ENCODE measurements at places on chromosomes 3 and 15. TPM values are rescaled to one million over a fixed set of nuclear protein-coding genes. Genes with fewer than 3 reads are reported as not detected.

DNA sequence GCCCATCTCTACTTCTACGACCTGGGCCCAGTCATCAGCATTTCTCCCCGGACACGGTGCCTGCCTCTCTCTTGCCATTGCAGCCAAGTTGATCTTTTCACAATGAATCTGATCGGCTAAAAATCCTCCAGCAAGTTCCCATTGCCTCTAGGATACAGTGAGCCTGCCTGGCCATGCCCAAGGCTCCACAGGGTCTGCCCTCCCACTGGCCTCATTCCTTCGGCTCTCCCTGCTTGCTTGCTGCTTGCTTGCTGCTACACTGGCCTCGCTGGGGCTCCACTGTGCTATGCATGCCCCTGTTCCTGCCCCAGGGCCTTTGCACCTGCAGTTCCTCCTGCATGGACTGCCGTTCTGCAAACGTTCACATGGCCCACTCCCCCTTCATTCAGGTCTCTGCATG, 2.0 kb downstream of the ABTB1 start:
- H3K36me3 ChIP-seq: no peaks in the 10 kb centered on the region
- DNase-seq: no peak
- H3K27me3 ChIP-seq: no peaks in the 10 kb centered on the region
- no peak overlapping the region for H3K4me3 ChIP-seq
- no peak overlapping the region for H3K27ac ChIP-seq

DNA sequence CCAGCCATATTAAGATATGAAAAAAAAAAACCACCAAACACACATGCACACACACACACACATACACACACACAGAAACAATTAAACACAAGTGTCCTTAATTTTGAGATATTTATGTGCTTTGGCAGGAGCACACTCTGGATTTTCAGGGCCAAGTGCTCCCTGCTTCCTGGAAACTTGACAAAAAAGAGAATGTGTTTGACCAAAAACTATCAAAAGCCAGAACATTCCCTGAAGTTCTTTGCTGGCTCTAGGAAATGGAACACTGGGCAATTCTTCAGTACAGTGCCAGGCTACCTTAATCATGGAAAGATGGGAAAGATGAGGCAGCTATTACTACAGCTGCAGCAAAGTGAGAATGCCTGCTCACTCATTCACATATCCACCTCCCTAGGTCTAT, 44.6 kb downstream of the P3H2 start:
- H3K36me3 ChIP-seq: no peaks in the 10 kb centered on the region
- no peak for DNase-seq
- peaks cover 5% of the 10 kb centered on the region for H3K4me1 ChIP-seq

- no peaks in the 10 kb centered on the region for H3K36me3 ChIP-seq
- no peak overlapping the region for H3K27ac ChIP-seq
- H3K4me1 ChIP-seq: peaks cover 13% of the 10 kb centered on the region
- no peak for DNase-seq
- H3K4me3 ChIP-seq: no peak overlapping the region
- H3K27me3 ChIP-seq: no peaks in the 10 kb centered on the region
Measured at GRCh38 chr15:28991236-28992171, 105.7 kb downstream of the APBA2 start.

GRCh38 chr3:44772099-44772442, 10.5 kb downstream of the KIF15 start:
- H3K27ac ChIP-seq: no peak overlapping the region
- no peaks in the 10 kb centered on the region for H3K4me1 ChIP-seq
- H3K27me3 ChIP-seq: no peaks in the 10 kb centered on the region
- DNase-seq: no peak
- H3K4me3 ChIP-seq: no peak overlapping the region

DNA sequence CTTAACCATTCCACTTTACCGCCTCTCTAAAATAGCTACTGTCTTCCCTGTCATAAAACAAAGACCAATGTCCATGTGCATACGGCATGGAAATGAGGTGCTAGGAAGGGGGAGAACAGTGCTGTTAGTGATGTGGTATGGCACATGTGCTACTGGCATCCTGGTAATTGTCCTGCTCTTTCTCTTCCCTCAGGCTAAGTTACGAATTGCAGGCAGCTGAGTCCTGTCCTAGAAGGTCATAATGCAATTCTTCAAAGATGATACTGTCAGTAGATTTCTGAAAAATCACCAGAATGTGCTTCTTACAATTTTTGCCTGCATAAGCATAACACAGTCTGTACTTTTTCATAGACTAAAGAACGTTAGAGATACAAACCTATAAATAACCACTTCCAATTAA, 216.8 kb downstream of the RSL24D1 start:
- DNase-seq: no peak
- H3K27me3 ChIP-seq: no peaks in the 10 kb centered on the region
- no peak overlapping the region for H3K27ac ChIP-seq
- no peaks in the 10 kb centered on the region for H3K4me1 ChIP-seq
- H3K4me3 ChIP-seq: no peak overlapping the region

- H3K4me3 ChIP-seq: no peak overlapping the region
- H3K27me3 ChIP-seq: no peaks in the 10 kb centered on the region
- H3K36me3 ChIP-seq: no peaks in the 10 kb centered on the region
- no peak for DNase-seq
Measured at GRCh38 chr15:90829942-90830440, 38.4 kb upstream of the FURIN start.

DNA sequence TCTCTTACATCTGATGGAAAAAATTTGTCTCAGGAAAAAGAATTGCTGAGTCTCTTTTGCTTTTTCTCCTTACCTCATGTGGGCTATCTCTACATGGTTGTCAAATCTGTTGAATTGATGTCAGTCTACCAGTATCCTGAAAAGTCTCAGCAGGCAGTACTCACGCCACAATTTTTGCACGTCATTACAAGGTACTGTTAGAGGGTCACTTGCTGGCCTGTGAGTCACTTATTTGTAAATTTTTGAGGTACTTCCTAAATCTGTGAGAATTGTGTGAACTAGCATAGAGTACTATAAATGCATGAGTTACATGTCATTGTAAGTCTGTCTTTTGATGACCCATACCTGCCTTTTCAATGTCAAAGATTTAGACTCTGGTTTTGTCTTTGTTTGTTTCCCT, 15.9 kb downstream of the HPS3 start:
- no peak overlapping the region for H3K27ac ChIP-seq
- no peaks in the 10 kb centered on the region for H3K27me3 ChIP-seq

DNA sequence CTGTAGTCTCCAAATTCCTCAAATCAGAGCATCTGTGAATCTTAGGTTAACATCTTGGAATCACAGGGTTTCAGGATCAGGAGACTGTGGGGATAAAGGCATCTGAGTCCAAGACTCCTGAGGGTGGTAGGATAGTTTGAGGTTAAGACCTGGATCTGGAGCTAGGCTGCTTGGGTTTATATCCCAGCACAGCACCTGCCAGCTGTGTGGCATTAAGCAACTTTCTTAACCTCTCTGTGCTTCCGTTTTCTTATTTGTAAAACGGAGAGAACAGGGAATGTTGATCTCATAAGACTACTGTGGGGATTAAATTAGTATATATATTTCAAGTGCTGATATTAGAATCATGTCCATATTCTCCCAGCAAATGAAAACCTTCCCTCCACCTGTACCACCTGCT, 33.6 kb downstream of the WNT7A start:
- no peaks in the 10 kb centered on the region for H3K36me3 ChIP-seq
- H3K4me3 ChIP-seq: no peak overlapping the region
- H3K27me3 ChIP-seq: no peaks in the 10 kb centered on the region
- no peaks in the 10 kb centered on the region for H3K4me1 ChIP-seq
- no peak overlapping the region for H3K27ac ChIP-seq

GRCh38 chr15:83109532-83109931, 2.1 kb downstream of the TM6SF1 start:
- no peak for DNase-seq
- H3K4me1 ChIP-seq: no peaks in the 10 kb centered on the region
- H3K4me3 ChIP-seq: no peak overlapping the region
- no peaks in the 10 kb centered on the region for H3K27me3 ChIP-seq

DNA sequence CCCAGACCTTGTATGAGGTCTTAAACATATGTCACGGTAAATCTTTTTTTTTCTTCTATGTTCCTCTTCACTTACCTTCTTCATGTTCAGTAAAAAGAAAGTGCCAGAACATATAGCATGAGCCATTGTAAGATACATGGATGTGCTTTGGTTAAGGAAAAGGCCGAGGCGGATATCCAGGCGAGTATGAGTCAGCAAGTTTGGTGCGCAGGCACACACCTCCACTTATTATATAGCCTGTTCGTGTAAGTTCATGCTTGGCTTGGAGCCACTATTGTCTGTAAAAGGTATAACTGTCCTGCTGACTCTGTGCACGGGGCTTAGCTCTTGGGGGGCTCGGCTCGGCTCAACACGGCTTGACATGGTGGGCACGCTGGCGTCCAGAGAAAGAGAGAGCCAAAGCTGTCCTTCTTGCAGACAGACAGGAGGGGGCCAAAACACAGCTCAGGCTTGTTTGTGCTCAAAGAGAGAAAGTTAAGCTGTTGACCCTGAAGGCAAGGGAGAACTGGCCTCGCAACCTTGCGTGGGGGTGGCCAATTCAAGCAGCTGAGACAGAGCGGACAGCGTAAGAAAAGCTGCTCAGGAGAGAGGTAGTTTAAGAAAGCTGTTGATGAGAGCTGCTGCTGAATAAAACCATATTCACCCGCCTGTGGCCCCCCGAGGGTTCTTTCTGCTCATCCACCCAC, 251.2 kb downstream of the SLC9A9 start:
- no peaks in the 10 kb centered on the region for H3K36me3 ChIP-seq
- peak; percentile 72 for DNase-seq
- peaks cover 6% of the 10 kb centered on the region for H3K4me1 ChIP-seq
- H3K27me3 ChIP-seq: no peaks in the 10 kb centered on the region

GRCh38 chr15:90054618-90055097, 47.6 kb downstream of the IDH2 start:
- no peaks in the 10 kb centered on the region for H3K4me1 ChIP-seq
- no peak overlapping the region for H3K4me3 ChIP-seq
- H3K36me3 ChIP-seq: no peaks in the 10 kb centered on the region
- H3K27ac ChIP-seq: no peak overlapping the region
- no peak for DNase-seq
- no peaks in the 10 kb centered on the region for H3K27me3 ChIP-seq

Gene LRRC31
- 0.19 TPM for total RNA-seq

Gene KLHL40
- total RNA-seq: 0.62 TPM

Gene NPHP3
- 41.2 TPM for total RNA-seq

All from testis (tissue), 5 donors.